ENCODE measurements at places on chromosomes 11 and 22.
A peak's percentile ranks its signal among the peaks of the same experiment; 100 is the strongest.

DNA sequence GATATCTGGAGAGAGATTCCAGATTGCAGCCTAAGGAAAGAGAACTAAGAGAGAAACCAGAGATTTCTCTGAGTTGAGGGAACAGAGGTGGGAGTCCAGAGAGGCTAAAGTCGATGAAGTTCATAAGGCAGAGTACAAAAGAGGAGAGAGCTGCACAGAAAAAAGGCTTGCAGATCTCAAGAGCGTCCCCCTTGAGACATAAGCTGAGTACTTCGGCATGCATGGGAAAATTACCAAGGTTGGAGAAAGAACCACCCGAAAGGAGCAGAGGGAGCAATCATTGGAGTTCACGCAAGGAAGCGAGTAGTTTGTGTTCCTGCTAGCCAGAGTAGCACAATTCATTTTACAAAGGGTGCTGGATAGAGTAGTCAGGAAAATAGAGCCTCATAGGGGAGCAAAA is 293.5 kb downstream of the TMEM135 start:
- no peak for DNase-seq

GRCh38 chr11:206002-206384 is 1.2 kb downstream of the BET1L start:
- no peak for DNase-seq

- no peak for DNase-seq
Observed at GRCh38 chr11:34373727-34374126, 15.9 kb upstream of the ABTB2 start.

GRCh38 chr11:70861559-70861958 is 390.8 kb downstream of the SHANK2 start:
- no peak for DNase-seq

GRCh38 chr11:120205596-120206161 is 5.2 kb upstream of the OAF start:
- no peak for DNase-seq

GRCh38 chr11:4713241-4713640 is 8.7 kb downstream of the MMP26 start:
- DNase-seq, result no peak

- no peak for DNase-seq
Observed at GRCh38 chr11:77725433-77725832, 87.8 kb upstream of the CLNS1A start.

DNA sequence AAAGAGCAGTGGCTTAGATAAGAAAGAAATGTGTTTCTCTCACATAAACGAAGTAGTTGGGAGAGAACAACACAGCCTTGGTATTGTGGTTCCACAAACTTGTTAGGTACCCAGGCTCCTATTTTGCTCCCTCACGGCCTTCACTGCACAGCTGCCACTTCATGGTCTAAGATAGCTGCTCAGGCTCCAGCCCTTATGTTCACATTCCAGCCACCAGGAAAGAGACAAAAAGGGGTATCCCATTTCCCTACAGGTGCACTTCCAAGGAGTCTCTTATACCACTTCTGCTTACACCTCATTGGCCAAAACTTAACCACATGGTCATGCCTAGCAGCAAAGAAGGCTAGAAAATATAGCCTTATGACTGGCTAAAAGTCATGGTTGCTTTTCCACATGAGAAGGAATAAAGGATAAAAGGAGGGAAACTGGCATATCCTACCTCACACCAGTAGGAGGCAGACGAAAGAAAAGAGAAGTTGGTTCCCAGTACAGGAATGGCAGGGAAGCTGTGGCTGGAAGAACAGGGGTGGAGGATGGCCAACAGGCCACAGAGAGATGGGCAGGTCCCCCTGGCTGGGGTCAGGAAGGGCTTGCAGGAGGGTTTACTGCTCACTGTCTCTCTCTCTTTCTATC is 5.4 kb upstream of the HDHD5 start:
- DNase-seq, result no peak

- DNase-seq, result no peak
Observed at GRCh38 chr11:129090056-129090455, 102.1 kb downstream of the ARHGAP32 start.

DNA sequence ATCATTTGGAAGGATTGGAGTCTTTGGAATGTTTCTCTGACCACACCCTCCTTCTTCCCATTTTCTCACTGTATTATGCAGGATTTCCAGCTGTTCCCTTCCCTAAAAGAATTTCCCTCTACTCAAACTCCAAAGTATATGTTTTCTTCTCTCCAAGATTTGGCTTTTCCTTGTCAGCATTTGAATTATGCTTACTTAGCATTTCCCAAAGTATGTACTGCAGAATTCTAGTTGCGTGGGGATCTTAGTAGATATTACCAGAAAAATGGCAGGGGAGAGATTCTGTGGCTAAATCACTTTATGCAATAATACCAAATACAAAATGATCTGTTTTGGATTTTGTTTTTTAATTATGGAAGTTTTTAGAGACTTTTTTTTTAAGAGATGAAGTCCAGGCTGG is 142.3 kb downstream of the OR4C45 start:
- no peak for DNase-seq

- no peak for DNase-seq
Observed at GRCh38 chr11:64406221-64406946, 47.4 kb downstream of the RPS6KA4 start.

GRCh38 chr11:90757849-90758494 is 535.1 kb upstream of the CHORDC1 start:
- no peak for DNase-seq

DNA sequence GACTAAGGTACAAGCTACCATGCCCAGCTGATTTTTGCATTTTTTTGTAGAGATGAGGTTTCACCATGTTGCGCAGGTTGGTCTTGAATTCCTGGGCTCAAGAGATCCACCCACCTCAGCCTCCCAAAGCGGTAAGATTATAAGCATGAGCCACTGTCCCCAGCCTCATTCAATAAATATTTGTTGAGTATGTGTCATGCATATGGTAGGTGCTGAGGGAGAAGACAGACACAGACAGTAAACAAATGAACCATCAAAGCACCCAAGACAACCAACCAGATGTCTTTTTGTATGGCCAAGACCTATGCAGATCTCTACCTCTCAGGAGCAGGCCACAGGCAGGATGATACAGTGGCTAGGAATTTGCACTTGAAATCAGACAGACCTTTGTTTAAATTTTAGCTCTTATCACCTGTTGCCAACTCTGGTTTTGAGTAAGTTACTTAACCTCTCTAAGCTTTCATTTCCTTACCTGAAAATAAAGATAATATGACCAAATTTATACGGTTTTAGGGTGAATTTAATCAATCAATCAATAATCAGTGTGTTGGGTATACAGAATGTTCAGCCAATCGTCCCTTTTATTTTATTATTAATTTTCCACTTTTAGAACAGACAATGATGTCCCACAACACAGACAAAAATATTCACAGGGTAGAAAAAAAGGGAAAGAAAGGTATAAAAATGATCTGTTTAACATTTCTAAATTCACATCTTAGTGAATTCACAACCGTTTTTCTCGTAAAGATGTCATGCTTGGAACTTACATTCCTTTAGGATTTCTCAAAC is 128.2 kb downstream of the SGSM3 start:
- no peak for DNase-seq

- no peak for DNase-seq
Observed at GRCh38 chr11:96188243-96189006, 154.6 kb downstream of the MAML2 start.

- no peak for DNase-seq
Observed at GRCh38 chr11:63763496-63764339, 4.9 kb downstream of the ZFTA start.

DNA sequence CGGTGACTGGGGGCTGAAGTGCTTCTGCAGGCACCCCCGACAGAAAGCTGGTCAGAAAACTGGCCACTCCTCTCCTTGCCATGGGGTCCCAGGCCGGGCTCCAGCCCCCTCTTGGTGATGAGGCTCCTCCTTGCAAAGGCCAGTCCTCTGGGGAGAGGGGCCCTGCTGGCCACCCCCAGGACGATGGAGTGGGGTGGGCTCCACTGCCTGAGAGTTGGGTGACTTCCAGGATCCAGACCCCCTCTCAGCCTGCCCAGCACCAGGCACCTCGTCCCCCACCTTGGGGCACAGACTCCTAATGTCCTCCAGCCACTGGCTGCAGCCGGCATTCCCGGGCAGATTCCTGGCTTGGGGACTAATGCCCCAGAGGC is 441 bp upstream of the RPS6KA4 start:
- DNase-seq, result no peak

DNA sequence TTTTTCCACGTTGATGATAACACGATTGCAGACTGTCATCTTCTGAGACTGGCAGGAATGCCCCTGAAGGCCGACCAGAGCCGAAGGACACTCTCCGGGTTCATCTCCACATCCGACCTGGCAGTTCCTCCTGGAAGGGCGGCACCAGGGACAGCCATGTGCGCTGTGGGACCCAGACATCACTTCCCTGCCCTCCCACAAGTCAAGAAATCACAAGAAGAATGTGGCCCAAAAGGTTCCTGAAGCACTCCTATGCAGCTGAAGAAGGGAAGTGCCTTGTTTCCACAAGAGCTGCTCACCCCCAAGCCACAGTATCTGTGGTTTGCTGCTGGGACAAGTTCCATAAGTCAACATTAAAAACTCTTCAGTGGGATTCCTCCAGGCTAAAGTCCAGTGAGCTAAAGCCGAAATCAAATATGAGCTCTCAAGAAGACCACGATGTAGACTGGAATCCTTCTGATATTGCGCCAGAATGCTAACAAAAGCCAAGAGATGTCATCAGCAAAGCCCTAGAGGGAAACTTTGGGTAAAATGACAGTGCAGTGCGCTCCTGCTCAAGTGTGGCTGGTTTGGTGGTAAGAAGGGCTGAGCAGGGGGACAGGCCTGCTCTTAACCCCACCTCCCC is 21.2 kb downstream of the PACSIN2 start:
- DNase-seq, result no peak

DNA sequence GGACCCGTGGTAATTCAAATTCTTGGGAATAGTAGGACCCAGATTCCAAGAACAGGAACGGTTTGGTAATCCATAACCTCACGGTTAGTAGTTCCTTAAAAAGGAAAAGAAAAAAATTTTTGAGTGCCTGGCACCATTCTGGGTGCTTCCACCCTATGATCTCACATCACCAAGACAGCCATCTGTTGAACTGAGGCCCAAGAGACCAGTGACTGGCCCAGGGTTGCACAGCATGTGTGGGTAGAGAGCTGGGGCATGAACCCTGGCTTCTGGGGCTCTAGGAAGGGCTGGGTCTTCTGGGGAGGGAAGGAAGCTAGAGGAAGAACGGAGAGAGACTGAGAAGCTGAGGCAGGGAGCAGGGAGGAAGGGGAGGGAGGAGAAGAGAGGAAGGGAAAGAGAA is 4.7 kb upstream of the SPI1 start:
- no peak for DNase-seq

GRCh38 chr11:64253481-64253880 is 2.2 kb downstream of the PLCB3 start:
- DNase-seq, result no peak

GRCh38 chr11:123137431-123138224 is 57.4 kb downstream of the CLMP start:
- DNase-seq, result no peak

- DNase-seq, result no peak
Observed at GRCh38 chr22:37999640-38000272, 15.4 kb upstream of the SOX10 start.

- DNase-seq, result no peak
Observed at GRCh38 chr11:46006418-46007070, 84.1 kb downstream of the LARGE2 start.

DNA sequence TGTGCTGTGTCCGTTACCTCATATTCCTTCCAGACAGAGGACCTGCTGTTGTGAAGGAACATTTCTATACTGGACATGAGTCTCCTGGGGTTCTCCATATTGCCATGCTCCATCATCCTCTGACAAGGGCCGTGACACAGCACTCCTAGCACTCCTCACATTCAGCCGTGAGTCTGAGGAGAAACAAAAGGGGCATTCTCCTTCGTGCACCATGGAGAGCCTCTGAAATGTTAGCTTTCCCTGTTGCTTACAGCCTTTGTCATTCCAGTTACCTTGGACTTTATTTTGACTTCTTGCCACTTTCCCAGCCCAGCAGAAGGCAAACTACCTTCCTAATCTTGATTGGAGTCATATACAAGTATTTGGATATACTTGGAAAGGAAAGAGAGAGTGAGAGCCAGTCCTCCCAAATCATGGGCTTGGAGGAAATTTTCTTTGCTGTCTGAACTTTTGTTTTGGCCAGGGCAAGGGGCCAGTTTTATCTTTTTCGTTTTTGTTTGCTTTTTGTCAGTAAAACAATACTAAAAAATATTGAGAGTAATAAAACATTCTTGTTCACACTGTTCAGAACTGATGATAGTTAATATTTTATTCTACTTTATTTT is 29.1 kb upstream of the TECTA start:
- no peak for DNase-seq

GRCh38 chr11:46149826-46150225 is 28.6 kb upstream of the PHF21A start:
- DNase-seq, result no peak

- no peak for DNase-seq
Observed at GRCh38 chr11:477052-477715, 27.1 kb downstream of the PTDSS2 start.

- no peak for DNase-seq
Observed at GRCh38 chr11:64917663-64917995, 620 bp upstream of the ATG2A start.

- DNase-seq, result no peak
Observed at GRCh38 chr11:79152511-79152910, 288.3 kb downstream of the TENM4 start.

- no peak for DNase-seq
Observed at GRCh38 chr11:129881570-129882170, 13.7 kb downstream of the NFRKB start.

GRCh38 chr11:130912552-130912951 is 3.7 kb downstream of the SNX19 start:
- DNase-seq, result no peak

GRCh38 chr22:47090591-47091245 is 328.3 kb downstream of the TBC1D22A start:
- no peak for DNase-seq

DNA sequence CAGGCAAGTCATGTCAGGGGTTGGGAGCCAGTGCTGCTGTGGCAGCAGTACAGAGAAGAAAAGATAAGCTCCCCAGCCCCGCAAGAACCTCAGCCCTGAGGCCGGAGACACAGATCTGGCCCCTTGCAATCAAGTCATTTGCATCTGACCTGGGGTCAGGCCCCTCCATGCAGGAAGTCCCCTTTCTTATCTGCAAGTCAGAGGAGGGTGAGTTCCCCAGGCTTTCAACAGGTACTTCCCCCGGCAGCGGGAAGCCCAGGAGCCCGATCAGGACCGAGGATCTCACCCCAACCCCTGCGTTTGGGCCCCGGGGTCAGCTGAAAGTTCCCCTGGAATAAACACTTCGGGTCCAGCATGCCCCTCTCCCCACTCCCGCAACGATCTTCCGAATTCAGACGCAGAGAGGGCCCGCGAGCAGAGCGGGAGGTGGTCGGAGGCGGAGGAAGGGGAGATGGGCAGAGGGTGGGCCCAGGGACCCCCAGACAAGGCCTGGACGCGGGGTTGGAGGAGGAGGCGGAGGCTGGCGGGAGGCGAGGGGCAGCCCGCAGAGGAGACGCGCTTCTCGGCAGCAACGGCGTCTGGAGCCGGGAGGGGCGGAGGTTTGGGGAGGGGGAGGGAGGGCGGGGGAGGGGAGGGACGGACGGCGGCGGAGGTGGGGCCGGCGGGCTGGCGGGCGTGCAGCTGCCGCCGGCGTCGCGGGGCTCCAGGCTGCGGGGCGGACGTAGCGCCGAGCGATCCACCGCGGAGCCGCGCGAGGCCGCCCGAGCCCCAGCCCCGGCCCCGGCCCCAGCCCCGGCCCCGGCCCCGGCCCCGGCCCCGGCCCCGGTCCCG is at the start of gene TSPAN18:
TSPAN18 (plus strand) TSS at position 680 of the 831 bp plus-strand sequence. CDS start 179,455 bp downstream, outside the sequence.
- peak; percentile 23 for DNase-seq
